ENCODE measurements at places on chromosomes 2 and 18.

DNA sequence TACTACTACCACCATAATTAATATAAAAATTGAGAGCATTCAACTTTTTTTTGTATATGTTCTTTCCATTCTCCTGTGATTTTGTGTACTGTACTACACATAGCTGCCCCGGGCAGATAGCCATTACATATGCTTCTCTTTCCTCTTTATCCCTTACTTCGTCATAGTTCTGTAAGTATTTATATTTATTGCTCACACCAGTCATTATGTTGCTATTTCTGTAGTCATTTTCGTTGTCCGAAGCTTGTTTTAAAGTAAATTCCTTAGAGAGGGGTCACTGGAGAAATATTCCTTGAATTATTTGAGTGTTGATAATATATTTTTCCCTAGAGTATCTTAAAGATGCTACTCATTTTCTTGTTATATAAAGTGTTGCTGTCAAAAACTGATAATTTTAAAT, 144.0 kb downstream of the CLIP4 start:
- no peak for DNase-seq

DNA sequence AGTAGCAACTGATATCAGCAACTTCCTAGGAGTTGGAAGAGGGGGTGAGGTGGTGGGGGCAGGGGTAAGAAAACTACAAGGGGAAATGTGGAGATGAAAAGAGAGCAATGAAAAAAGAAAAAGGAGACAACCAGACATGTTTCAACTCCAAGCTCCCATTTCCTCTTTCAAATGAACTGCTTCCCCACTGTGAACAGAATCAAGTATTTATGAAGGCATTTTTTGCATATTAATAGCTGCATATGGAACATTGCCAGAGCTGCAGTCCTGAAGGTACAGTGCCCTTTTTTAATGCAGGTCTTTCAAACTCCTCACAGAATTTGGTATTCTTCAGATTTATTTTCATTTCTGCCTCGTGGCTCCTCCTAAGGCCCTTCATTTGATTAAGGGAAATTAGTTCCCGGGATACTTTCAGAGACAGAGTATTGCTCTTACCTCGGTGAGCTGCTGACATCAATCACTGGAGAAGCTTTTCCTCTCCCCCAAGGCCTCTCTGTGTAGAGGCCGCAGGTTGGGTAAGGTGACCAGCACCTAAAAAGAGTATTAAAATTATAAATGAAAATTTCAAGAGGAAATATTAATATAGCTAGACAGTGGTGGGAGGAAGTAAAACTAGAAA, 68.4 kb downstream of the KIAA2012 start:
- no peak for DNase-seq

DNA sequence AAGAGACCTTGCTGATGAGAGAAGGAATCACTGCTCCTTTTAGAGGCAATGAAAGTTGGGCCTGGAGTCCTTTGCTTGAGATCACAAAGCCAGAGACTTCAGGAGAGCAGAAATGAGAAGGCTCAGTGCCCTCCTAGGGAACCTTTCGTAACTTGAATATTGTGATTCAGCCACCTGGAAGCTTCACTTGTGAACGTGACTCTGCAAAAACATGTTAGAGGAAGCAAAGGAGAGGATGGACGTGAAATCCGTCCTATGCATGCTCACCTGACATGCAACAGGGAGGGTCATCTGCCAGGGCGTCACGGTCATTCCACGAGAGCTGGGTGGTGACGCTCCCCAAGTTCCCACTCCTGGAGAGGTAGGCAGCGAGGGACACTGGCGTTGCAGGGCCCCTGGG, 243.6 kb downstream of the AGAP1 start:
- no peak for DNase-seq

DNA sequence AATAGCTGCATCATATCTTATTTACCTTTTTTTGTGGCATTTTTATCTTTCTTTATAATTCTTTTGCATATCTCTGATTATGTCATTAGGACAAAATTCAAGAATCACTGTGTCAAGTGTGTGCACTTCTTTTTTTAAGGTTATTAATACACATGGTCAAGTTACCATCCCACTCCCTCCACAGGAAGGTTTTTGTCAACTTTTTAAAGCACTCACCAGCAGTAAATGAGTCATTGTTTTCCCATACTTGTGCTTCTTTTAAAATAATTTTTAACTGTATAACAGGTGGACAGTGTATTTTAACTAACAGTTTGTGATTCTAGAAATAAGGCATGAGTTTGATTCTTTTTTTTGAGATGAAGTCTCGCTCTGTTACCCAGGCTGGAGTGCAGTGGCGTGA, 45.7 kb upstream of the FAM171B start:
- no peak for DNase-seq

DNA sequence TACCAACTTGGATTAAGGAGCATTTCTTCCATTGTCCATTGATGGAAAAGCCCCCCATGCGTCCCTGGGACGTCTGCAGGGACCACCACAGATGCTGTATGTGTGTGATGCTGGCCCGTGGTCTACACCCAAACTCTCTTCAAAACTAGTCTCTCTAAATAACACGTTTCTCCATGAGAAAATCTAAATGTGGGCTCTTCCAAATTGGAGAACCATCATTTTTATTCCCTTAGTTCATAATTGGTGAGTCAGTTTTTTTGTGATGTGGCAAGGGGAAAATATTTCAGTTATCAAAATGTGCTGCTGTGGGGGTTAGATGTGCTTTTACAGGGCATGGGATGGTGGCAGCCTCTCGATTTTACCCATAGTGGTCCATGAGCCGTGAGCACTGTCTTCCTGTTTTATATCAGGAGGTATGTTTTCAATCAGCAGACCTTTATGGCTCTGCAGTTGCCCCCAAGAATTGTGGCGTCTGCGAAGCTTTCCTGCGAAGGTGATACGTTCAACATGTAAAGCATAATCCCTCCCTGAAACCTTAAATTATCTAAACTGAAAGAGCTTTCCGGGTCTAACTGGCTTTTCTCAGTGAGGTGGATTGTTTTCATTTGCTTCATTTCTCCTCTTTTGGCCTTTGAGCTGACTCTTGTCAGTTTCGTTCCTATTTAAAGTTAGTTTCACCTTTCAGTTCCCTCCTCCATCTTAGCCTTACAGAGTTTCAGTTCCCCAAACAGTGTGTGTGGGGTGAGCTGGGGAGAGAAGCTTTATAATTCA, 78.4 kb downstream of the SETBP1 start:
- DNase-seq = peak; percentile 8

DNA sequence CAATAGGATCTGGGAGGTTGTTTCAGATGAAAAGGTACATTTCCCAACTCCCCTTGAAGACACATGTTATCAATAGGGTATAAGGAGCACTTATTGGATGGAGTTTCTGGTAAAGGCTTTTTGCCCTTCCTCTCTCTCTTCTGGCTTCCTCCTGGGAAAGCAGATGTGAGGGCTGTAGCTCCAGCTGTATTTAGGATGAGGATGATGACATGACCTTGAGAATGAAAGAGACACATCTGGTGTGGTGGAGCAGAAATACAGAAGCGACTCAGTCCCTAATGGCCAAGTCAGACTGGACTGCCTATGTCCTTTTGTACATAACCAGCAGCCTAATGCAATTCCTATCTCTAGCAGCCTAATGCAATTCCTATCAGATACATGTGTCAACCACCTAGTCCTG, 100.9 kb upstream of the NXPH2 start:
- no peak for DNase-seq

DNA sequence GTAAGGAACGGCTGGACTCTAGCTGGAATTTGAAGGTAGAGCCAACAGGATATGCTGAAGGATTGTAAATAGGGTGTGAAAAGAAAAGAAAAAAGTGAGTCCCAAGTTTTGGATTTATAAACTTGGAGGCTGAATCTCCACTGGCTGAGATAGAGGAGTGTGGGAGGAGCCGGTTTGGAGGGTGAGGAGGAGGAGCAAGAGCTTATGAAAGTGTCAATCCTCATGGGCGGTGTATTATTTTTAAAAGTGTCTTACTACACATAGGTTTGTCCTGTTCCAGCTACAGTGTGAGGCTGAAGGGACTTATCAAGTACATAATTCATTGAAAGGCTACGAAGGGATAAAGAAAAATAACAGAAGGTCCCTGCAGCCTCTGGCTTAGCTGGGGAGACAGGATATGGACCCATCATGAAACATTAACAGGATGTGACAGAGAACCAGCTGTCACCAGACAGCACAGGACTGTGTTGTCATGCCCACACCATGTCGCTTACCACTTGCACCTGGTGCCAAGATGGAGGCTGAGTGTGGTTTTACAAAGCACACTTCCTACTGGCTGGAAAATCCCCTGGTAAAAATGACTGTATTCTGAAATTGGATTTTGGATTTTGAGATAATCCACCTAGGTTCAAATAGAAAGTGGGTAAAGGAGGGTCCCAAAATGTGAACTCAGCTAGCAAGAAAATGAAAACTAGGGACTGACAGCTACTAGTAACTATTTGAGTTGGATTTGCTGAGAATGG, 2.5 kb upstream of the MREG start:
- DNase-seq = peak; percentile 53

DNA sequence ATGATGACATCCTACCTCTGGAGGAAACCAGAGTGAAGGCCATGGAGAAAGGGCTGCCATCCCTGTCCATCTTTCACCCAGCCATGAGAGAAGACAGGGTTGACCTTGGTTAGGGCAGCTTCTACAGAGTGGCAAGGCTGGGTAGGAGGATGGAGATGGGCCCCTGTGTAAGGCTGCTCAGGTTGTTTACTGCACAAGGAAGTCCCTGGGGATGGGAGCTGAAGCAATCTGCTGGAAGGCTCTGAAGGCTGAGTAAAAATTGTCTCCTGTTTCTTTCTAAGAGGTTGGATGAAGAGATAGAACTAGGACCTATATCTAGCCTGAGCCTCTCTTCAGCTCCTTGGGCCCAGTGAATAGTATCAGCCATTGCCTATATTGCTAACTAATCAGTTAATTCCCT, 14.4 kb downstream of the ELMOD3 start:
- DNase-seq = no peak

DNA sequence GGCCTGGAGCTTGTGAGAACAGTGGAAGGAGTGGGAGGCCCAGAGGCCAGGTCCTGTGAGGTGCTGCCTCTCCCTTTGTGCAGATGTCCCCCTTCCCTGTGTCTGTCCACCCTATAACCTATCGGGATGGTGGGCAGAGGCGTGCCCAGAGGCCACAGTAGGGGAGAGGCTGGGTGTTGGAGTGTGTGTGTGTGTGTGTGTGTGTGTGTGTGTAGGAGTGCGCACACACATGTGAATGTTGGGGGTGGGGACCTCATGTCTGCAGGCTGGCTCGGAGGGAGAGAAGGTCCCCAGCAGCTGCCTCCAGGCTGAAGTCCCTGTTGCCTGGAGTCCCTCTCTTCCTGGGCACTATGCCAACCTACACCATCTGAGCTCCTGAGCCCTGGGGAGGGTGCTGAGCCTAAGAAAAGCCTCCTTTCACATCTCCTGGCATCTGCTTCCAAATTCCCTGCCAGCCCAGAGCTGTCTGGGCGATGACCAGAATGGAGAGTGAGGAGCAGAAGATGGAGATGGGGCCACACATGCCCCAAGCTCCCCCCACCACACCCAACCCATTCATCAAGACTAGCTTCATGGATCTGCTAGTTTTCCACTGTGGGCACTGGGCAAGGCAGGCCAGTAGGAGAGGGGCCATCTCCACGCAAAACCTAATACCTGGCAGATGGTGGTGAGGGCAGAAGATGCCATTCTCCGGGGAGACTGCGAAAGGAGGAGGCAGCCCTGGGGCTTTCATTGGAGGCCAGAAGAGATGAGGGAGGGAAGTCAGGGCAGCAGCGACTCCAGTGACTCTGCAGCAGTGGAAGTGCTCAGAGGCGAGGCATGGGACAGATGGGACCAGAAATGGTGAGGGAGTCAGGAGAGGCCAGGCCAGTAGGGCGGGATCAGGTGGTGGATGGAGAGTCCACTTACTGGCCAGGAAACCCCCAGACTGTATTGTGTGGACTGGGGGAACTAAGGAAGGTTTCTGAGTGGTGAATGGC, 20.3 kb downstream of the KCNK3 start:
- DNase-seq = no peak

- DNase-seq = no peak
Measured at GRCh38 chr2:119574864-119575263, 30.6 kb downstream of the CFAP221 start.

DNA sequence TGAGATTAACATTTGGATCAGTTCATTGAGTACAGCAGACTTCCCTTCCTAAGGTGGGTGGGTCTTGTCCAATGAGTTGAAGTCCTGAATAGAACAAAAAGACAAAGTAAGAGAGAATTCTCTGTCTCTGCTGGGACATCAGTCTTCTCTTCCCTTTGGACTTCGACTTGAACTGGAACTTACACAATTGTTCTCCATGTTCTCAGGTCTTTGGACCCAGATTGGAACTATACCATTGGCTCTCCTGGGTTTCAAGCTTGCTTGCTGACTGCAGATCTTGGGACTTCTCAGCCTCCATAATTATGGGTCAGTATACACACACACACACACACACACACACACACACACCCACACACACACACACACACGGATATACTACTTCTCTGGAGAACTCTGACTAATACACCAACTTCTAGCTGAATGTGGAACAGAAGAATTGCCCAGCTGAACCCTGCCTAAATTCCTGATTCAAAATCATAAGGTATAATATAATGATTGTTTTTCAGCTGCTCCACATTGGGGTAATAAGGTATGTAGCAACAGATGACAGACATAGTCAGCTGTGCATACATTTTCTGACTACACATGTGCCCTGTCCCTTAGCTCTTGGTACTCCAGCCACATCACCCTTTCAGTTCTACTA, 214.0 kb downstream of the TGIF1 start:
- DNase-seq = no peak

- DNase-seq = no peak
Measured at GRCh38 chr2:177619461-177619860, 226.9 kb downstream of the AGPS start.

DNA sequence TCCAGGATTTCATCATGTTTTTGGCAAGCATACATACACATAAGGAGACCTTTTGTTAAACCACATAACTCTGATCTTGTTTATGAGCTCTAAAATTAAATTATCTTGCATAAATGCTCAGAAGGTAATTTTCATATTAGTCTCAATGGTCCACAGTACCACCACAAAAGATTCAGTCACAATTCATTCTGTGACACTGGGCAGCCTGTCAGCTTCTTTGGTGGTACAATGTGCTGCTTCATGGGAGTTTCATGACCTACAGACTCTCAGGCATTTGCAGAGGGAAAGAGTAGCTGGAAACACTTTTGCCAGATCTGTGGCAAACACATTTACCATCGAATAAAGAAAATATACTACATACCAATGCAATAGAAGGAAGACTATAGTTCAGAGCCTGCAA, 51.3 kb upstream of the ZNF397 start:
- no peak for DNase-seq

- DNase-seq = no peak
Measured at GRCh38 chr18:56443166-56443907, 195.1 kb downstream of the TXNL1 start.

DNA sequence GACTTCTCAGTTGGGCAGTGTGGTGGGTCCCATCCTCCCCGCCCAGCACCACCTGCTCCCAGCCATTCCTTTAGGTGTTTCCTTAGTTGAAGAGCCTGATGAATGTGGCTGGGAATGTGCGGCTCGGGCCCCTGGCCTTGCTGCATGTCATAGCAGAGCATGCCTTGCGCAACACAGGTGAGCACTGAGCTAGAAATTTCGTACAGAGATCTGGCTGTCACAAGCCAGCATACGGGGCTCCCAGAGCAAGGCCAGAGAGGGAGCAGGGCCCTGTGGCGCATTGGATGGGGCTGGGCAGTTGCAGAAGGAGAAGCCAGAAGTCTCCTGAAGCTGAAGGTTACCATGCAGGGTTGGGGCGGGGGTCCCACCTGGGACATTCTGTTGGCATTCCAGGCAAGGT, 129.7 kb downstream of the WDSUB1 start:
- no peak for DNase-seq

GRCh38 chr2:174180165-174180724, 68.1 kb downstream of the OLA1 start:
- DNase-seq = no peak

All from naive thymus-derived CD8-positive, alpha-beta T cell (primary cell).